CD4-positive, alpha-beta T cell treated with Interleukin-6 for 4 hours (primary cell): ENCODE measurements at places on chromosomes 13 and 19.

GRCh38 chr13:38819053-38819452 is 132.2 kb downstream of the FREM2 start:
- DNase-seq = no peak

GRCh38 chr13:50072676-50073075 is 57.4 kb downstream of the KCNRG start:
- no peak for DNase-seq

GRCh38 chr13:111577956-111578605 is 257.6 kb downstream of the TEX29 start:
- no peak for DNase-seq

DNA sequence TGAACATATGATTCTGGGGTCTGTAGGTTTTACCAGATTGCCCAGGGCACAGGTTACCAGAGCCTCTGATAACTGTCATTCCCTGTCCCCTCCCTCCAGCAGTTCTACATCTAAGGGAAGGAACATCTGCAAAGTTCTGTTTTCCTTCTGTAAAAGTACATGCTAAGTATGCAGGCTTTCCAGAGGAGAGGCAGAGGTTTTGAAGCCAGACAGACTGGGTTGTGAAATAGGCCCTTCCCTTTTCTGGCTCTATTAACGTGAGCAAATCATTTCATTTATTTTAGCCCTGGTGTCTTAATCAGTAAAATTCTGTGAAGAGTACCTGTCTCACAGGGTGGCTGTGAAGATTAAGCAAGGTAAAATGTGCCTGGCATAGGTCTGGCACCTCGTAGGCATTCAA is 66.1 kb upstream of the C1QTNF9 start:
- no peak for DNase-seq

GRCh38 chr13:27132538-27132937 is 39.1 kb downstream of the USP12 start:
- DNase-seq = no peak

DNA sequence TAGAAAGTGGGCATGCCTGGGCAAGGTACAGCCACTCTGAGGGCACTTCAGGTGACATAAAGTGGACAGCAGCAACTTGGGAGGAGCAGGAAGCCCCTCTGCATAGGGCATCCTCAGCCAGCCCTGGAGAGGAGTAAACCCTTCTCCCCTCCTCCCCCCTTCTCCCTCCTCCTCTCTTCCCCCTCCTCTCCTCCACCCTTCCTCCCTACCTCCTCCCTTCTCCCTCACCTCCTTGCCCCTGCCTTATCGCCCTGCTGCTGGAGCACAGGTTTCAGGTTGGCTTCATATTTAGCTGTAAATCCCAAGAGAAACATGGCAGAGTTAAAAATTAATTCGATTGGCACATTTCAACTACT is 30.5 kb upstream of the ATP12A start:
- DNase-seq = no peak

DNA sequence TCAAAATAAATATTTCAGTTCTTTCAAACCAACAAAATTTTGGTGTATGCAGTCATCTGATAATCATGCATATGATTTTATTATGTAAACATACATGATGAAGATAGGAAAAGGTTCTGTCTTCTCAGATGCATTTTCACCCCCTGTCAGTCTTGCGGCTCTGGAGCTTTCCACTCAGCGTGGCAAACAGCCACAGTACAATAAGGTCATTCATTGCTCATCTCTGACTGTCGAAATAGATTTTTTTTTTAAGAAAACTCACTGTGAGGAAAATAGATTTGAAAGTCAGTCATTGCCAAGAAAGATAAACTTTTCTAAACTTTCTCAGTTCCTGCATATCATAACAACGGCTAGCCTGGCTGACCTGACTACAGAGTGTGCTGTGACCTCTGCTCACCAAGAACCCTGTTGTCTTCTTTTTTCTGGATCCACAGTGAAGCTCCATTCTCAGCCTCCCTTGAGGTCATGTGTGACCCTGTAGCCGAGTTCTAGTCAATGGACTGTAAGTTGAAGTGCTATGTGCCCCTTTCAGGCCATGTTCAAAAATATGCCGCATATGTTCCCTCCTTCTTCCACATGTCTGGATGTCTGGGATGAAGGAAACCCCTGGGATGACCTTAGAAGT is 519.6 kb downstream of the KLF5 start:
- DNase-seq = no peak

- DNase-seq = no peak
Measured at GRCh38 chr13:46881621-46882020, 15.2 kb downstream of the HTR2A start.
